ENCODE measurements at places on chromosomes 13 and 19.
A peak's percentile ranks its signal among the peaks of the same experiment; 100 is the strongest.

GRCh38 chr19:772063-772462 lies 21.2 kb downstream of the MISP start:
- no peak for DNase-seq

- DNase-seq: peak; percentile 31
Measured at GRCh38 chr13:77919246-77919920, 752 bp upstream of the EDNRB start.

DNA sequence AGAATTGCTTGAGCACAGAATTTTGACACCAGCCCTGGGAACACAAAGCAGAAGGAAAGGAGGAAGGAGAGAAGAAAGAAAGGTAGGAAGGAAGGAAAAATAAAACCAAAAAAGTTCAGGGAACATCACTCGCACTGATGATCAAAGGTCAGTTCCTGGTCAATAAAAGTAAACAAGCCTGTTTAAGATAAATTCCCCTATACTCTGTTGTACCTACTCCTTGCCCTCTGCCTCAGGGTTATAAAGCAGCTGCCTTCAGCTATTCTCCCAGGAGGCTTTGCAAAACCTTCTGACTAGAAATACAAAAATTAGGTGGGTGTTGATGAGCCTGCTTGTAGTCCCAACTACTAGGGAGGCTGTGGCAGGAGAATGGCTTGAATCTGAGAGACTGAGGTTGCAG lies 14.9 kb upstream of the ZNF91 start:
- no peak for DNase-seq

- no peak for DNase-seq
Measured at GRCh38 chr19:13838435-13839129, 38.4 kb upstream of the NANOS3 start.

GRCh38 chr13:49262634-49263033 lies 14.9 kb downstream of the CDADC1 start:
- DNase-seq: no peak

GRCh38 chr13:102848956-102849355 lies 3.1 kb downstream of the ERCC5 start:
- no peak for DNase-seq

GRCh38 chr19:40356681-40357595 lies 8.4 kb downstream of the PLD3 start:
- DNase-seq: no peak

DNA sequence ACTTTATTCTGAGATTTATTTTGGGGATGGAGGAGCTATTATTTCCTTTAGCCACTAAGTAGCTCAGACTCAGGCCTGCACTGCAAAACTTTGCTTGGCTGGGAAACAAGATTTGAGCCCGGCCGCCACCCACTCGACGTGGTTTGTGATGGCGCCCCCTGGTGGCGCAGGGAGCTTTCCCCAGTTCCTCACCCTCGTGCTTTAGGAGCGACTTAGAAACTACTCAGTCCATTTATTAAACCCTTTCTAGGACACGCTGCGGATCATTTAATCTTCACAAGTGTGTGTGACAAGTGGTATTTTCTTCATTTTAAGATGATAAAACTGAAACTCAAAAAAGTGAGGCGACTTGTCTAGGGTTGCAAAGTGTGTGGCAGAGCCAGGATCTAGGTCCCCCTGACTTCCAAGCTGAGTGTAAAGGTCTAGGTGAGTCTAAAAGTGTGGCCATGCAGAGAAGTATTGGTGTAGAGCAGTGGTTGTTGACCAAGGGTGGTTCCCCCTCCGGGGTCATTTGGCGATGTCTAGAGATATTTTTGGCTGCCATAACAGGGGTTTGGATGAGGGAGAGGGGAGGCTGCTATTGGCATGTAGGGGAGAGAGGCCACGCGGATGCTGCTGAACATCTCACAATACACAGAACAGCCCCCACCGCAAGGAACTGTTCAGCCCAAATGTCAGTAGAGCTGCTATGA lies 2.2 kb downstream of the CXCL17 start:
- DNase-seq: no peak

DNA sequence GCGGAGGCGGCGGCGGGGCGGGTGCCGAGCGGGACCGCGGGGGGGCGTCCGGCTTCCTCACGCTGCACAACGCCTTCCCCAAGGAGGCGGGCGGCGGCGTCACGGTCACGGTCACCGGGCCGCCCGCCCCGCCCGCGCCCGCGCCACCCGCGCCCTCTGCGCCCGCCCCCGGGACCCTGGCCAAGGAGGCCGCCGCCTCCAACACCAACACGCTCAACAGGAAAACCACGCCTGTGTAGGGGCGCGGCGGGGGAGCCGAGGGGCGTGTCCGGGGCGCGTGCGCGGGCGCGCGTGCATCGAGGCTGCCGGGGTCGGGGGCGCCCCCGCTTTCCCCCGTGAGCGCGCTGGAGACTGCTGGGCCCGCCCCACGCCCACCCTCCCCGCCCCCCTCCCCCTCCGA lies 8.8 kb upstream of the CACNG6 start:
- no peak for DNase-seq

DNA sequence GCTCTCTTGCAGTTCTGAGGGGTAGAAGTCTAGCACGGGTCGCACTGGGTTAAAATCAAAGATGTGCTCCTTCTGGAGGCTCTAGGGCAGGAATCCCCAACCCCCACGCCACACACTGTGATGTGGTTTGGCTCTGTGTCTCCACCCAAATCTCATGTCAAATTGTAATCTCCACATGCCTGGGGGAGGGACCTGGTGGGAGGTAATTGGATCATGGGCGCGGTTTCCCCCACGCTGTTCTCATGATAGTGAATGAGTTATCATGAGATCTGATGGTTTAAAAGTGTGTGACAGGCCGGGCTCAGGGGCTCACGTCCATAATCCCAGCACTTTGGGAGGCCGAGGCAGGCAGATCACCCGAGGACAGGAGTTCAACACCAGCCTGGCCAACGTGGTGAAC lies 26.6 kb upstream of the CALM3 start:
- peak; percentile 52 for DNase-seq

- DNase-seq: no peak
Measured at GRCh38 chr19:10452726-10453618, 32.6 kb downstream of the PDE4A start.

- peak; percentile 86 for DNase-seq
Measured at GRCh38 chr19:30556230-30556711, 184.1 kb downstream of the ZNF536 start.

DNA sequence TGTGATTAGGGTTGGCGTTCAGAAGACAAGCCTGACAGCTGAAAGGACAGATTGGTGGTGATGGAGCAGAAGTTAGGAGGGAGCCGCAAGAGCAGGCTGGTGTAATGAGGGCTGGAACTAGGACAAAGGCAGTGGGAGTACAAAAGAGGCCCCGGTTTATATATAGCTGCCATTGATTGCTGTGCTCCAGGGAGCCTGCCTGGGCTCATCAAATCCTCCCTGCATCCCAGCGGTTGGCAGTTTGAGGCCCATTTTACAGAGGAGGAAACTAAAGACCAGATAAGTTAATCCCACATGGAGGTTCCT lies 123.7 kb downstream of the CACNA1A start:
- DNase-seq: peak; percentile 45

- DNase-seq: no peak
Measured at GRCh38 chr13:32011971-32012370, 19.6 kb upstream of the FRY start.

DNA sequence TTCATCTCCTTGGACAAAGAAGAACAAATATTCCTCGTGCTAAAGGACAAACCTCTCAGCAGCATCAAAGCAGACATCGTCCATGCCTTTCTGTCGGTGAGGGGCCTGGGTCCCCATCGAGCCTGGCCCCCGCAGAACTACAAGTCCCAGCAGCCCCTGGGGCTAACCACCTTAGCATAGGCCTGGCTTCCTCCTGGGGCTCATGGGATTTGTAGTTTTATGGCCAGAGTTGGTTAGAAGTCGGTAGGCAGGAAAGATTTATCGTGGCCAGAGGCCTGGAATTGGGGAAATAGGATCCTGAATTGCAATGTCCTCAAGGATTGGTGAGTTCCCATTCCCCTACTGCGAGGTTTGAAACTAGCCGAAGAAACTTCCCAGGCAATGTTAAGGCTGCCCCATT lies 19.6 kb downstream of the TMEM150B start:
- no peak for DNase-seq

DNA sequence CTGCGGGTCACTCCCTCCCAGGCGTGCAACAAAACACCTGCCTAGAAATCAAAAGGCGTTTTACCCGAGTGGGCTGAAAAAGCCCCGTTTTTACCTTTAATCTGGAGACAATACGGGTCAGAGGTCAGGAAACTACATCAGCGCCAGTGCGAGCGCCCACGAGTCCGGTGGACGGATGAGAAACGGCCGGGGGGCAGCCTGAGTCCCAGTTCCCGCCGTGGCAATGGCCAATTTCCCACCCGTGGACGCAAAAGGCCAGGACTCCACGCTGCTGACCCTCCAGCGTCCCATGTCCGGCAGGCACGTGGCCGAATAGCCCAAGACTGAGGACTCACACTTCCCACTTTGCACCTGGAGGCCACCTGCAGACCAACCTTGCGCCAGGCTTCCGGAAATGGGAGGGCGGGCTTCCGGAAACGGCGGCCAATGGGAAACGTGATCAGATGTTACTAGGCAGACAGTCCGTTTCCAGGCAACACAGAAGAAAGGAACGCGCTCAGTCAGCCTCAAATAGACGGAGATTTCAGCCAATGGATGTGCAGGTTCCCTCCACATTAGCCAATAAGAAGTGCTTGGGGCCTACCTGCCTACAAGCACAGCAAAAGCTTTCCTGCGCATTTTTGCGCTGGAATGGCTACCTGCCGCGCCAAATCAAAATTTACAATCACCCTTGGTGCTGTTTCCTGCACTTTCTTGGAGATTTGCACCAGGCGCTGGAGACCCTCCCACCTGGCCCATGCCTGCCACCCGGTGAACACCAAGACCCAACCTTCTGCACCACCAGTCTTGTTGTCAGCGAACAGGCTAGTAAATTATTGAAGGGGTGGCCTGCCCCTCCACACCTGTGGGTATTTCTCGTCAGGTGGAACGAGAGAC lies 47.4 kb downstream of the ZFP14 start:
- peak; percentile 94 for DNase-seq

DNA sequence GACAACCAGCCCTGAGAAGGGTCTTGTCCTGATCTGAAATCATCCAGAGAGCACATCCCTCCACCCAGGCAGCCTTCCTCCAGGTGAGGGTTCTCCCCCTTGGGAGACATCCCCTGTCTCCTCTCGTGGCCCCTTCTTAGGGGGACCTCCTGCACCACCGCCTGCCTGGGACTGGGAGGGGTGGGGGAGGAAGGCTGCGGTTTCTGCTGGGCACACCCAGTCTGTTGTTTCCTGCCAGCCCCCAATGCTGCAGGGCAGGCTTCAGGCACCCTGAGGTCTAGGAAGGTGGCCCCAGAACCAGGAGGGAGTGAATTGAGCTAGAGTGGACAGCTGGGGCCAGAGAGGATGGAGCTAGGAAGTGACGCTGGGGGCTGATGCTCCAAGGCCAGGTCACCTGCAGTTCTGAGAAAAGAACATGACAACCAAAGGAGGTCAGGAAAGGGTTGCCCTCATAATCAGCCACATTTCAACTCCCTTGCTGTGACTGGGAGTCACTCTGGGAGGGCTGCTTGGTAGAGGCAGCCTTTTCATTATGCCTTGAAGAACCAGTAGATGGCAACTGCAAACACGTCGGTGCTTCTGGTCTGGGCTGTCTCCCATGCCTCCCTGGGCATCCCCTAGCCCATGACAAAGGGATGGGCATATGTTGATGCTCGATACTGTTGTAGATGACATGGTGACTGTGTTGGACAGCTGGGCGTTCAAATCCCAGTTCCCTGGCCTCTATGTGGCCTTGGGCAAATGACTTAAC lies 1.4 kb downstream of the ARHGEF18 start:
- no peak for DNase-seq
